ENCODE measurements at places on chromosomes 12 and 14. TPM values are rescaled to one million over a fixed set of nuclear protein-coding genes. Genes with fewer than 3 reads are reported as not detected.

The MGAT4C gene
- not detected for total RNA-seq

The MON2 gene
- 71.0 TPM for total RNA-seq

The PRPH gene
- total RNA-seq, result not detected

The ETFBKMT gene
- 1.9 TPM for total RNA-seq

The FSCB gene
- total RNA-seq, result not detected

The FBRSL1 gene
- 86.3 TPM for total RNA-seq

The SIX1 gene
- not detected for total RNA-seq

The A2M gene
- not detected for total RNA-seq

The GPR162 gene
- total RNA-seq, result 0.63 TPM

The MFAP5 gene
- not detected for total RNA-seq

The ETFRF1 gene
- 23.2 TPM for total RNA-seq

The PLCZ1 gene
- not detected for total RNA-seq

The OASL gene
- total RNA-seq, result 30.3 TPM

The SMIM41 gene
- total RNA-seq, result not detected

The TAS2R20 gene
- 1.7 TPM for total RNA-seq

The LPAR5 gene
- total RNA-seq, result 8.1 TPM

The AMDHD1 gene
- total RNA-seq, result 1.1 TPM

The PSMC1 gene
- total RNA-seq, result 61.6 TPM

The SERPINA1 gene
- total RNA-seq, result 3.5 TPM

The SRRM4 gene
- not detected for total RNA-seq

The GABARAPL1 gene
- 110 TPM for total RNA-seq

The OLR1 gene
- 0.15 TPM for total RNA-seq

The TMEM179 gene
- total RNA-seq, result not detected

The ASB2 gene
- 6.5 TPM for total RNA-seq

The CBLN3 gene
- total RNA-seq, result 6.0 TPM

The SLC17A8 gene
- total RNA-seq, result not detected

The SPX gene
- not detected for total RNA-seq

The GLIPR1L2 gene
- total RNA-seq, result 1.5 TPM

The PRR4 gene
- total RNA-seq, result 1.4 TPM

The SELPLG gene
- 131 TPM for total RNA-seq

The FAM222A gene
- 2.0 TPM for total RNA-seq

The PDE3A gene
- 2.8 TPM for total RNA-seq

The E2F7 gene
- total RNA-seq, result 0.10 TPM

The IGFBP6 gene
- total RNA-seq, result 0.45 TPM

The ADSS1 gene
- total RNA-seq, result 2.4 TPM

The MYF6 gene
- total RNA-seq, result not detected

The DNAI7 gene
- 0.72 TPM for total RNA-seq

The FKBP11 gene
- 145 TPM for total RNA-seq

The DDIT3 gene
- 115 TPM for total RNA-seq

The FAM90A1 gene
- not detected for total RNA-seq

The C1QL4 gene
- total RNA-seq, result not detected

The GARIN6 gene
- total RNA-seq, result not detected
